ENCODE measurements at places on chromosomes 5 and 9.

GRCh38 chr5:64164166-64164565 lies 1.5 kb upstream of the RNF180 start:
- no peak for DNase-seq

GRCh38 chr9:69023650-69024049 lies 9.7 kb upstream of the PRKACG start:
- DNase-seq, result no peak

- DNase-seq, result no peak
Observed at GRCh38 chr5:142720641-142721271, 34.9 kb upstream of the FGF1 start.

DNA sequence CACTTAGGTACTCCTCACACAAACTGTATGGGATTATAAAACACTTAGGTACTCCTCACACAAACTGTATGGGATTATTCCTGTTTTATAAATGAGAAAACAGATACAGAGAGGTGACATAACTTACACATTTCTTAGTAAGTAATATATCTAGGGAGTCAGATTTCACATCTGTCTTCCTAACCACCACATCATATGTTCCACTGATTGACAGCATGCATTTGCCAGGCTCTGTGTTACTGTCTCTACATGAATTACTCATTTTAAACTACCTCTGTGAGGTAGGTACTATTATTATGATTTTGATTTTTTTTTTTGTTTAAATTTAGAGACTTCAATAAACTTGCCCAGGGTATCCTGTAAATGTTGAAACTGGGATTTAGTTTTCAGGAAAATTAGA lies 232.7 kb downstream of the CCDC171 start:
- DNase-seq, result no peak

- no peak for DNase-seq
Observed at GRCh38 chr5:38697013-38697412, 140.6 kb upstream of the LIFR start.

DNA sequence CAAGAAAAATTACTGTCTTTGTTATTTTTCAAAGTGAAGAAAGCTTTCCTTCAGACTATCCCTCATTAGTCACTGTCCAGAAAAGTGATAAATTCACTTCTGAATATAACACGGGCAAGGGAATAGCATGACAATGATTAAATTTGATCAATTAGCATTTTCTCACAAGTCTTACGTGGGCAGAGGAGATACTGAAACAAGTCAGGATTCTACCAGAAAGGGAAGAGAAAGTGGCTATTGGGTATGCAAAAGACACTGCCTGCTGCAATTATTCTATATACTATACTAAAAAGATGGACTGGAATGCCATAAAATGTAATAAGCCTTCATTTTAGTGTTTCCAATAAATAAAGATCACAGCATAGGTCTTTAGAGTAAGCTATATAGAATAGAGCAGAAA lies 7.4 kb downstream of the COX7C start:
- DNase-seq, result no peak

GRCh38 chr9:113540466-113540865 lies 76.9 kb downstream of the RGS3 start:
- no peak for DNase-seq

DNA sequence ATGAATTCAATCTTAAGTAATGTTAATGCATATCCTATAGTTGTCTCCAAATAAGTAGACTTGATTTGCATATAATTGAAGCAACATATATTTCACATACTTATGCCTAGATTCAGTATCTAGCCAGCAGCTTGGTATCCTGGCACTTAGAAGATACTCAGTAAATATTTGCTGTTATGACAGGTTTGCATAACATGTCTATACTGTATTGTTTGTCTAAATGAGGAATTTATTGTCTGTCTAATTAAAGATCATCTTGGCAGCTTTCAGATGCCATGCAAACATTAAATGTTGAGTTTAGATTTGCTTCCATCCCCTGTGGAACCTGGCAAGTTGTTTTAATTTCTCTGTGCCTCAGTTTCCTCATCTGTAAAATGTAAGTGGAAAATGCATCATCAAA lies 9.4 kb downstream of the IQGAP2 start:
- DNase-seq, result no peak

DNA sequence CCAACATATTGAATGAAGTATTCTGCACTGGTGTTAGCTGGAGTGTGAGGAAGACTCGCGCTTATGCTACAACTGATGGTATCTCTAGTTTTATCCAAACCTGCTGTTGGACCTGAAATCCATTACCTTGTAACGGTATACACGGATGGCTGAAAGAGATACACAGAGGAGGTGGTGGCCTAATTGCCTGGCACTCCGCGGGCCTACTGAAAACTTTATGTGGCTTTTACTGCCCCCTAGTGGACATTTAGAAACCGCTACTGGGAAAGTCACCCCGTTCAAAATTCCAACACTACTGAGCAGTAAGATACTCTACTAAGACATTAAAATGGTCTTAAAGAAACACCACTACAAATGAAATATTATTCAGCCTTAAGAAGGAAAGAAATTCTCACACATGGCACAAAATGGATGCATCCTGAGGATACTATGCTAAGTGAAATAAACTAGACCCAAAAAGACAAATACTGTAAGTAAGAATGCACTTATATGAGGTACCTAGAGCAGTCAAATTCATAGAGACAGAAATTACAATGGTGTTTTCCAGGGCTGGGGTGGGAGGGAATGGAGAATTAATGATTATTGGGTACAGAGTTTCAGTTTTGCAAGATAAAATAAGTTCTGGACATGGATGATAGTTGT lies 100.4 kb downstream of the TTLL11 start:
- DNase-seq, result peak; percentile 74

GRCh38 chr5:55905251-55905650 lies 54.1 kb downstream of the IL31RA start:
- no peak for DNase-seq
